ENCODE measurements at places on chromosomes 6 and 20.
A peak's percentile ranks its signal among the peaks of the same experiment; 100 is the strongest.

DNA sequence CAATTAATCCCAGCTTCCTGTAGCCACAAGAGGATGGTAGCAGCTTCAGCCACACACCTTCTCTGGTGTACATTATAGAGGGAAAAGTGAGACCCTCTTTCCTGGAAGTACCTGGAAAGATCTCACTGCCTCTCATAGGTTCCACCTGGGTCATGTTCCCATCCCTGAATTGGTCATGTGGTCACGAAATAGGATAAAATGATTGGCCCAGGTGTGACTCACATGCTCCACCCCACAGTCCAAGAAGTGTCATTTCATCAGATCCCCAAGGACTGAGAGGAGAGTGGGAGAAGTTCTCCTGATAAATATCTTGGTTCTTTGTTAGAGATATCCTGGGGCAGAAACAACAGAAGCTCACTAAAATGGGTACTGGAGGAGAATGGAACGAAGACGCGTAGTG is 142.4 kb downstream of the QRSL1 start:
- no peak for DNase-seq

GRCh38 chr20:24314053-24314452 is 155.4 kb upstream of the SYNDIG1 start:
- no peak for DNase-seq

GRCh38 chr6:64415926-64416325 is 780.3 kb downstream of the PHF3 start:
- no peak for DNase-seq

GRCh38 chr20:21798384-21798783 is 92.9 kb downstream of the PAX1 start:
- no peak for DNase-seq

DNA sequence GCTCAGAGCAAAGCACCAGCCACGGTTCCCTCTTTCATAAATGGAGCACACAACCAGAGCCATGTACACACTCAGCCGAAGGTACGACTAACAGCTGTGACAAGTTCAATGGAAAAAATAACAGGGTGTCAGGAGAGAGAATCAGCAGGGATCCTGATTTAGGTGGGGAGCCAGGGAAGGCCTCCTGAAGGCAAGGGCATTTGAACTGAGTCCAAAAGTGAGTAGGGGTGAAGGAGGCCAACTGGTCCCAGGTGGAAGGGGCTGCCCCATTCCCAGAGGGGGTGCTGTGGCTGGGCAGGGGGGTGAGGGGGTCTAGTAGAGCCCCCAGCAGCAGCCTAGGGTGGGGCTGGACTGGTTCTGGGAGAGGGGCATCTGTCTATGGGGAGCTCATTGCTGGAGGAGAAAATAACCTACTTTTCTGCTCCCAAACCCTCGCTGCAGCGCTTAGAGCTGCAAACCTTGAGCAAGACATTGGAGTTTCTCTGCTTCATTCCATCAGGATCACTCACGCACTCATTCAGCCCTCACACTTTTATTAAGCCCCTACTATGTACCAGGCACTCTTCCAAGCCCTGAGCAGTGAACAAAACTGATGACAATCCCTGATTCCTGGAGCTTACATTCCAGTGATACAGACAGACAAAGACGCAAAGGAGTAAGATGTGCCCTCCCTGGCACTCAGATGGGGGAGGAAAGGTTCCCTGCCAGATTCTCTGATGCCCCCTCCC is 113.5 kb downstream of the TOX2 start:
- no peak for DNase-seq

DNA sequence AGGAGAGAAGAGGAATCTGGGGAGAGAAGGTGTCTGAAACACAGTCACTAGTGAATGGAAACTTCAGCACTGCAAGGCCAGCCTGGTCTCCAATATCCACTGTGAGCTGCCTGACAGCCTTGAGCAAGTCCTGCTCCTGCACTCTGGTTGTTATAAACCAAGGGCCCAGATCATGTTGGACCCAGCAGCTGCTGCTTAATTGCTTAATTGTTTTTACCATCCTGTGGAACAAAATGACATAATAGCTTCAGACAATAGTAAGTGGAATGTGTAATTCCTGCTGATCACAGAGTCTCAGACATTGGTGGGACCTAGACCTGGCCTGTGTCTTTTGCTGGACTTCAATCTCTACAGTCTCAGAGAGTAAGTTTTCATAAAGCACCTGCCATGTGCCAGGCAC is 833.7 kb downstream of the TFAP2A start:
- DNase-seq, result no peak

GRCh38 chr20:23926944-23927872 is 47.7 kb upstream of the CST5 start:
- DNase-seq, result peak; percentile 35

GRCh38 chr6:71197780-71198179 is 90.8 kb upstream of the OGFRL1 start:
- no peak for DNase-seq

GRCh38 chr6:145022199-145022796 is 713.0 kb downstream of the EPM2A start:
- DNase-seq, result no peak

- no peak for DNase-seq
Measured at GRCh38 chr6:100790084-100790483, 91.0 kb downstream of the ASCC3 start.

GRCh38 chr20:22601361-22602141 is 17.2 kb upstream of the FOXA2 start:
- no peak for DNase-seq

GRCh38 chr20:63752411-63753101 is 13.0 kb downstream of the SLC2A4RG start:
- no peak for DNase-seq

DNA sequence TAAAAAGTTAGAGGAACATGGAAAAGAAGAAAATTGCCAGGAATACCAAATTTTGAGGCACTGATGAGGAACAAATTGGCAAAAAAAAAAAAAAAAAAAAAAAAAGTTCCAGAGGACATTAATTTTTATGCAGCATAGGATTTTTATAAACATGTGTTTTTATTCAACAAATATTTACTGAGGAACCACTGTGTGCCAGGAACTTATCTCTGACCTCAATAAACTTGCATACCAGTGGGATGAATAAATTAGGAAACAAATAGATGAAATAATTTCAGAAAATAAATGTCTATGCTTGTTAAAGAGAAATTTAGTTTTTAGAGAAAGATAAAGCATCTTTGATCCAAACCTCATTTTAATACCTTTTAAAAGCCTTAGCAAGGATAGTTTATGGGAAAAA is 175.1 kb downstream of the PDE10A start:
- DNase-seq, result no peak

DNA sequence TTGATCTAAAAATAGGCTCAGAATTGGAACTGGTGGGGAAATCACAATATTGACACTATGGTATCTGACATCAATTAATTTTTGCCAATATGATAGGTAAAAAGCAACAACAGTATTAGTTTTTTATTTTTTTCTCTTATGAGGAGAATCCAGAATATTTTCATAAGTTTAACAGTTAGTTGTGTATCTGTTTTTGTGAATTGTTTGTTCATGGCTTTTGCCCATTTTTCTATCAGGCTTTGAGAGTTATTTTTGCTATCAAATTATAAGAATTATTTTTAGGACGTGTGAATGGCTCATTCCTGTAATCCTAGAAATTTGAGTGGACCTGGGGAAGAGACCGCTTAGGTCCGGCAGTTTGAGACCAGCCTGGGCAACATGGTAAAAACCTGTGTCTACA is 608.6 kb upstream of the ADGRB3 start:
- no peak for DNase-seq

DNA sequence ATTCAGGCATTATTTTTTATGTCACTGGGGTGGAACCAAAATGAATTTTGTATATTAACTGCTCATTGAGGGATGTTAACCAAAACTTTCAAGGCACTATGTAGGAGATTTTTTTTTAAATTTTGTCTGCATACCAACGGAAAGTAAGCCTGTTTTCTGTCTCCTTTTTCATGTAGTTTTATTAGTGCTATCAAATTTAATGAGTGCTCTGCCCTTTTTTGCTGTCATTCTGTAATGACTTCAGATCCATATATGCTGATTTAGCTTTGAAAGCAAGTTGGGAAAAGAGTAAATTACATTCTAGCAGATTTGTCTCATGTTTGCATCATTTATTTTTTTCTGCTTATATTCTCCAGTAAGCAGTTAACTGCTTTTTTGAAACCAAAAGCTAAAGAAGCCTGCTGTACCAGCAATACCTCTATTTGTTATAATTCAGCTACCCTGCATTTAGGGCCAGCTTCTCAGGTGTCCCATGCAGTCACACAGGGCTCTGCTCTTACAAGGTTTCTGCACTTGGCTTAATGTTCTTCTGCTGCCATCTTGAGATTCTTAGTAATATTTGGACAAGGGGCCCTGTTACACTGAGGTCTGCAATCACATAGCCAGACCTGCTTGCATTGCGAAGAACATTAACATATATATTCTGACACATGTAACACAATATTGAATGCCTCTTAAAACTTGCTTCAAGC is 429.0 kb downstream of the UTRN start:
- DNase-seq, result no peak

DNA sequence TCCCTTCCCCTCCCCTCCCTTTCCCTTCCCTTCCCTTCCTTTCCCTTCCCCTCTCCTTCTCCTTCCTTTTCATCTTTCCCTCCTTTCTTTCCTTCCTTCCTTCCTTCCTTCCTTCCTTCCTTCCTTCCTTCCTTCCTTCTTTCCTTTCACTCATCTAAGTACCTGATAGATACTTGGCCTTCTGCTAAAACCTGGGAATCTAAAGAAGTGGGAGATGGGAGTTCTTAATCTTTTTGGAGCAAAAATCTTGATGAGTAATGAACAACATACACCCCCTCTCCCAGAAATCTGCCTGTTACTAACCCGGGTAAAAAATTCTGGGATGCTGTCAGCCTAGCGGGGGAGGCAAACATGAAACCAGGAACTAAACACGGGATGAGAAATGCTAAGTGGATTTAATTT is 100.7 kb downstream of the VEGFA start:
- DNase-seq, result no peak

- no peak for DNase-seq
Measured at GRCh38 chr20:37969949-37970855, 63.1 kb downstream of the TTI1 start.

DNA sequence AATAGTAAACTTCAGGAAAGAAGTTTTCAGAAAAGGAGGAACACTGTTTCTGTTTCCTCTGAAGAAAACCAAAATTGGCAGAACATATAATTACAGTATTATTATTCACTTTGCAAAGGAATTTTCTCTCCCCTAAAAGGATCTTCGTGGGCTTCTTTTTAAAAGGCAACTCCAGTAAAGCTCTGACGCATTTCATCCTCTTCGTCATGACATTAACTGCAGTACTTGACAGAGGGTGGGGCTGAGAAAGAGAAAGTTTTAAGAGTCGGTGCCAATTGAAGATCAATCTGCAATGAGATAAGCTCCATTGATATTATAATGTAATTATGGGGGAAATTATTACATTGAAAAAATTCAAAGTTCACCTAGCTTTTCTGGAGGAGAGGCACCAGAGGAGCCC is 75.8 kb downstream of the MYB start:
- DNase-seq, result no peak

DNA sequence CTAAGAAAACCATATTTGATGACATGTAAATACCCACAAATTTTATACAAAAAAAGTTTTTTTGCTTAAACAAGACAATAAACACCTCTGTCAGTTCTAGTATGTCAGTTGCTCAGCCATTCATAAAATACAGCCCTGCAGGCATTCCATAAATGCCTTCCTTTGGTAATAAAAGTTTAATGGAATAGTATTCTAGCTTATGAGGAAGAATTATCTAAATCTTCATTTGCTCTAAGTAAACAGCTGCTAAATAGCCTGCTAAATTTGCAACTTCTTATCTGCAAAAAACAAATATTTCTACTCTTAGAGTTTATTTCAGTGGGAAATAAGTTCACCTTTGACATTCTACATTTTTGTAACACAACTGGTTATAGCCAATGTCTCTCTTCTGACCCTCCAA is 108.8 kb downstream of the SMLR1 start:
- DNase-seq, result no peak

GRCh38 chr6:159429433-159429832 is 260.2 kb downstream of the FNDC1 start:
- DNase-seq, result no peak

DNA sequence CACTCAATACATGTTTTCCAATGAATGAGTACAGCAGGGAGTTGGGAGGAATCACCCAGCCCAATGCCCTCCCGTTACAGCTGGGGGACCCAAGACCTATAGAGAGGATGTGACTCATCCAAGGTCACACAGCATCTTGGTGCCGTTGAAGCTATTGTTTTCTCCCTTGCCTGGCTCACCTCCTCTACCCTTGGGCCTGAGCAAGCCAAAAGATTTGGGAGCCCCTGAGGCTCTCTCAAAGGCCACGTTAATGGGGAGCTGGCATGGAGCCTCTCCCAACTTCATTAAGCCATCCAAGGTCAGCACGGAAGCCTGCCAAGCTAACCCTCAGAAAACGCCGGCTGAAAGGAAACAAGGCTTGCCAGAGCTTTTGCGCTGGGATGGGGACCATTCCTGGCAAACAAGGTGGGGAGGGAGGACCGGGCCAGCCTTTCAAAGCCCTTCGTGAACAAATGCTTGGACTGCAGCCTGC is 30.4 kb downstream of the KCNB1 start:
- DNase-seq, result peak; percentile 39

GRCh38 chr6:101626269-101626668 is 232.8 kb downstream of the GRIK2 start:
- no peak for DNase-seq

DNA sequence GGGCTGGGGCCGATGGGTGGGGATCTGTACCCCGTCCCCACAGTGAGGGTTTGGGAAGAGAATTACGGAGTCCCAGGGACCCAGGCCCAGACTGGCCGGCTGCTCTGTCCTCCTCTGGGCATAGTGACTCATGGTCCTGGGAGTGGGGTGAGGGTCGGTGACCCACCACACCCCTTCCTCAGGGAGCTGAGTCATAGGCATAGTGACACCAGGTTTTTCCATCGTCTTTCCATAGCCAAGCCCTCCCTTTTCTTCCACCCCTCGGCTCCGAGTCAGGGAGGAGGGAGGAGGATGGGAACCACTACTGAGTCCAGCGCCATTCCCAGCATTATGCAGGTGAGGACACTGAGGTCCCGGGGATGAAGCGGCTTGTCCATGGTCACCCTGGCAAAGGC is 8.9 kb downstream of the CYP21A2 start:
- DNase-seq, result no peak

- no peak for DNase-seq
Measured at GRCh38 chr6:170172392-170172791, 118.5 kb downstream of the DLL1 start.

GRCh38 chr20:7967199-7967844 is 27.1 kb upstream of the HAO1 start:
- DNase-seq, result peak; percentile 22
